NCI-H1417 (cell line): ENCODE measurements at places on chromosomes 5 and 9.
A peak's percentile ranks its signal among the peaks of the same experiment; 100 is the strongest.

DNA sequence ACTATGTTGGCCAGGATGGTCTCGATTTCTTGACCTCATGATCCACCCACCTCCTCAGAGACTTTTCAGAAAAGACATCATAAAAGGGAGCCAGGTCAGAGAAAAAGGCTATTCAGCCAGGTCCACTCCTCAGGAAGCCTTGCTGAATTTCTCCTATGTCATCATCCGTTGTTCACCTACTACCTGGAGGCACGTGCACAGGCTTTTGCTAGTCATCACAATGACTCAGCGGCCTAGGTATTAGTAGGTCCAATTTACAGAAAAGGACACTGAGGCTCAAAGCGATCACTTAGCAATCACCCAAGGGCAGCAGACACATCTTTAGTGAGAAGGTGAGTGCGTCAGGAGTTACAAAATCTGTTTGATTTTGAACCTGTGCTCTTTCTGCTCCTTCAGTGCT is 72.3 kb upstream of the RAD23B start:
- no peak for DNase-seq

GRCh38 chr5:33460210-33460609 is 19.4 kb downstream of the TARS1 start:
- no peak for DNase-seq

GRCh38 chr5:54214722-54215121 is 95.7 kb downstream of the ARL15 start:
- no peak for DNase-seq

- no peak for DNase-seq
These were observed 136.6 kb upstream of the SMIM23 start for GRCh38 chr5:171649075-171649401.

DNA sequence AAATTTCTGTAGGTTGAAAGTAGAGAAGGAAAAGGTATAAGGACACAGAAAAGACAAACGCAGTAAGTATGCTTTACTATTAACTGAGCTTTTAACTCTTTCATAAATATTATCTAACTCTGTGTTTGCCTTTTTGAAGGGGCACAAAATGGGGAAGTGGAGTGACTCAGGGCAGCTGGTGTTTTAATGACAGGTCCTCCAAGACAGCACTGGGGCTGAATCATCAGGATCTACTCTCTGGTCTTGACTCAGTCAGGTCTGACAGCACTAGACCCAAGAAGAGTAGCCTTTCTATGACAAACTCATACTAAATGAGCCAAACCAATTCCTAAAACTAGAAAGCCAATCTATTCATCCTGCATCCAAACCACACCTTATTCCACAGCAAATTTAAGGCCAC is 102.2 kb downstream of the APTX start:
- DNase-seq = no peak

GRCh38 chr5:14109041-14109747 is 33.9 kb upstream of the TRIO start:
- DNase-seq = no peak

GRCh38 chr5:170474489-170475274 is 29.1 kb upstream of the KCNIP1 start:
- DNase-seq = no peak

DNA sequence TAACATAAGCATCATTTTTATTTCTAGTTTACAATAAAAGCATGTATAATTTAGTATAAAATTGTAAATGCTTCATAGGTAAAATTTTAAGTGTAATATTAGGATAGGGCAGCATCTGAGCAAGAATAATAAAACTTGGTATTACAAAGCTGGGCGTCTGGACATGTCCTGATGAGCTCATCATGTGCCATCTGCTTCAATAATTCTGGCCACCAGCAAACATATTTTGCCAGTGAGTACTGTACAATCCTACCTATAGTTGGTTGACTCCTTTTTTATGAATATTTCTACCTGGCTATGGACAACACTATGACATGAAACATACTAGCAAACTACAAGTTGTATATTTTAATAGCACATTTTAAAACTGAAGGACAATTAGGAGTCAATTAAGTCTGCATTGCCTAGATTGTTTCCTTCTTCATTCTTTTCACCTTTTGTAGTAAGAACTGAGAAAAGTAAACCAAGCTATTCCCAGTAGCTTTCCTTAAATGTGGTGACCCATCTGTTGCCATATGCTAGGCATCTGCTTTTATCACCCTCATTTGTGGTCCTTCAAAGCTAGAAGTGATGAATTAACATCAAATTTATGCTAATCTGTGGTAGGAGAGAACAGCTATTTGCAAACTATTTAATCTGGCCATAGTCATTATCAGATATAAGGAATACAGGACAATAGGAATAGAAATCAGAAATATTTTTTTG is 23.4 kb downstream of the LURAP1L start:
- peak; percentile 22 for DNase-seq

GRCh38 chr5:134249469-134250379 is 23.9 kb upstream of the PPP2CA start:
- no peak for DNase-seq

GRCh38 chr9:88458716-88459465 is 70.6 kb downstream of the SPIN1 start:
- DNase-seq = no peak

DNA sequence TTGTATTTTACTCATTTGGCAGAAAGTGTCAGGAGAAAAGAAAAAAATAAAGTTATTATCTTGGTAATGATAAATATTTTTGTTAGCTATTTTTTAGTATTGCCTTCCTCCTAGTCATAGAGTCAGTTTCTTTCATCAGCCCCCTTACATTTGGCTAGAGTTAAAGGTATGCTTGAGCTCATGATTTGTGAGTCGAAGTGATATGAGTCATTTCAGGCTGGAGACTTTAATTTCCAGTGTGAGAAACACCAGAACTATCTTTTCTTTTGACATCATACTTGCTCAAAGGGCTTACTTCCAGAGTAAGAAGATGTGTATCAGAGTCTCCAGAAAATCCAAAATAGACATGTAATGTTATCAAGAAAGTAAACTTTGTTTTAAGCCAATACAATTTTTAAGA is 746.7 kb upstream of the TYRP1 start:
- DNase-seq = no peak

DNA sequence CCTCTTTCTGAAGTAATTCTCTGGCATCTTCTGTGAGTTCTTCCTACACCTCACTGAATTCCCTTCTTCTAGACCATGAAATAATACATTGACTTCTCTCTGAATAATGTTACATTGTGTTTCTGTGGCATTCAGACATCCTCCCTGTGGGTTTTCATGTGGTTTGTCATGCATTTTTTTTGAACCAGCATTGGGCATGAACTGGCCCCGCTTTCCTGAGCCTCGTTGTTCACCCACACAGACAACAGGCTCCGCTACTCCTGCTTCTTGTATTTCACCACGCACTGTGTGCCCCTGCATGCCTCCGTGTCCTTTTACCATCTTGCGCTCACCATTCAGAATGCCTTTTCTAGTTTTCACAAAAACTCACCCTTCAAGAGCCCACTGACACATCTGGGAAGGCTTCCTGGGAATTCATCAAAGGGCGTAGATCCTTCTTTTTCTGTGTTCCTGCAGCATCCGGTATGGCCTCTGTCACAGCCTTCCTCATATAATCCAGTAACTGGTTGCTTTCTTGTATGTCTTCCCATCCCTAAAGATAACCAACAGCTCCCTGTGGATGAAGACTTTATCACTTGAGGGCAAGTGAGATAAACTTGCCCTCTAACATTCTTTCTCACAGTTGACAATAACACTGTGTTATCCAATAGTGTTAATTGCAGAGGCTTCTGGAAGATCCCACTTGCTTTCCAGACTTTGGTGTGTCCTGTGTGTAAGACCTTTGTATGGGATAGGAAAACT is 51.5 kb upstream of the ADAMTSL1 start:
- no peak for DNase-seq

DNA sequence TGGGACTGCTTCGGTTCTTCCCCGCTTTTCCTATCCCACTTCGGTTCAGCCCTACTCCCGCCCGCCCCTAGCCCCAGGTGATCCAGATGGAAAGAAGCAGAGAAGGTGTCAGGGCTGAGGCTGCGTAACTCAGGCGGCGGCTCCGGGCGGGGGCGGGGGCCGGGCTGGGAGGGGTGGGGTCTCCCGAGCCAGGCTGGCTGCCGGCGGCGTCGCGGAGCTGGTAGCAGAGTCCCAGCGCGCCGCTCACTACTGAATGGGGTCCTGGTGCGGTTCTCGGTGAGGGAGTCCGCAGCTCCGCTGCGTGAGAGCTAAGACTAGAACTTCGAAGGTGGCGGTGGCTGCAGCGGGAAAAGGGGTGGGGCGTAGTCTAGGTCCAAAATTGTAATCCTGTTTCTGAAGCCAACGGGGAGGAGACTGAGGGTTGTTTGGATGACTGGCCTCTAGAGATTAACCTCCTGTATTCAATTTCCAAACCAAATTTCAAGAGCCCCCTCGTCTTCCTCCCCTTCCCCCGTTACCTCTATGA is 1.4 kb downstream of the PRR16 start:
- DNase-seq = peak; percentile 37

- DNase-seq = no peak
These were observed 198.7 kb downstream of the VPS13A start for GRCh38 chr9:77375956-77376532.

GRCh38 chr5:8341406-8341805 is 472.5 kb downstream of the MTRR start:
- DNase-seq = no peak

DNA sequence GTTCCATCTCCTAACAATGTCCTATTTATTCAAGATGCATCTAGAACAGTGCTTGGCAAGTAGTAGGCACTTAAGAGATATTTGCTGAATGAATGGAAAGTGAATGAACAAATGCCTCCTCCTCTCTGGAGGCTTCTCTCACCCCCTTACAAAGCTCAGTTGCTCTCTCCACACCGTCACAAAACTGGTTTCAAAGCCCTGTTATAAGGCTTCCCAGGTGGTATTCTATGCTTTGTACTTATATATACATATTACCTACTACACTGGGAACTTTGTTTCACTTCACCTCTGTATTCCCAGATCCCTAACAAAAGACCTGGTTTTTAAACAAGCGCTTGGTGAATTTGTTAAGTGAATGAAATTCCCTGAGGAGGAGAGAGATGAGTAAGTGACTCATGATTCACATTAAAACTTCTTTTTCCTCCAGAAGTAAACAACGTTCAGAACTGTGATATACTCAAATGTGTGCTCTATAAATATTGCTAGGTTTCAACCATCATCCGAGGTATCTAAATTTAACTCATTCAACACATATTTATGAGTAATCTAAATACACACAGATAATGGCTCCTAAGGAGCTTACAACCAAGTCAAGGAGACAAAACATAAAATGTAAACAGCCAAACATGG is 36.0 kb downstream of the DENND1A start:
- peak; percentile 33 for DNase-seq

GRCh38 chr5:180596668-180597231 is 5.5 kb upstream of the SCGB3A1 start:
- no peak for DNase-seq

- no peak for DNase-seq
These were observed 234.9 kb downstream of the YTHDC2 start for GRCh38 chr5:113748403-113748802.

GRCh38 chr9:38671748-38672147 is 48.2 kb downstream of the FAM240B start:
- no peak for DNase-seq

- DNase-seq = peak; percentile 18
These were observed 498.9 kb downstream of the NTRK2 start for GRCh38 chr9:85168412-85168811.

DNA sequence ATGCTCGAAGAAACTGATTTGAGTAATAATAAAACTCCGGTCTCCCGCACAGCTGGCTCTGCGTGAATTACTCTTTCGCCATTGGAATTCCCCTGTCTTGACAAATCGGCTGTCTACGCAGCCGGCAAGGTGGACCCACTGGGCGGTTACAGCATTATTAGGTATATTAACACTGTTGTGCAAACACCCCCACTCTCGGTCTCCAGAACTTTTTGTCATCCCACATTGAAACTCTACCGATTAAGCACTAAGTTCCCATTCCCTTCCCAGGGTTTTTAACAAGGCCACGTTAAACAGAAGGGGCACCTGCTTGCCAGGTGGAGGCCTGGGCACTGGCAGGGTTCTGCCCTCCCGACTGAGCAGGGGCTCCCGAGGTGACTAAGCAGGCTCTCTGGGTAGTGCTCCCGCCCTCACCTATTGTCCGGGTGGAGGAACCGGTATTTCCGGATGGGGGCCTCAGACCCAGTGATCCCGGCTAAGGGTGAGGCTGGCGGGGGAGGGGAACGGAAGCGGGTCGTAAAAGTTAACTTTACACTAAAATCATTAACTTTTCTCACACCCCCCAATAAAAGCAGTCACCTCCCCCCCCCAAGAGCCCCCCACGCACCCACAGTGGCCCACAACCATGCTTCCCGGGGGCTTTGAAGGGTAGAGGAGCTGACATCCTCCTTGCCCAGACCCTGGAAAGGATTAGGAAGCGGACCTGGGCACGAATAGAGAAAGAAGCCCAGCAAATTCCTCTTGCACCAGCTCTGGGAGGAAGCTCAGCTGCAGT is 53.5 kb upstream of the TJP2 start:
- peak; percentile 96 for DNase-seq

DNA sequence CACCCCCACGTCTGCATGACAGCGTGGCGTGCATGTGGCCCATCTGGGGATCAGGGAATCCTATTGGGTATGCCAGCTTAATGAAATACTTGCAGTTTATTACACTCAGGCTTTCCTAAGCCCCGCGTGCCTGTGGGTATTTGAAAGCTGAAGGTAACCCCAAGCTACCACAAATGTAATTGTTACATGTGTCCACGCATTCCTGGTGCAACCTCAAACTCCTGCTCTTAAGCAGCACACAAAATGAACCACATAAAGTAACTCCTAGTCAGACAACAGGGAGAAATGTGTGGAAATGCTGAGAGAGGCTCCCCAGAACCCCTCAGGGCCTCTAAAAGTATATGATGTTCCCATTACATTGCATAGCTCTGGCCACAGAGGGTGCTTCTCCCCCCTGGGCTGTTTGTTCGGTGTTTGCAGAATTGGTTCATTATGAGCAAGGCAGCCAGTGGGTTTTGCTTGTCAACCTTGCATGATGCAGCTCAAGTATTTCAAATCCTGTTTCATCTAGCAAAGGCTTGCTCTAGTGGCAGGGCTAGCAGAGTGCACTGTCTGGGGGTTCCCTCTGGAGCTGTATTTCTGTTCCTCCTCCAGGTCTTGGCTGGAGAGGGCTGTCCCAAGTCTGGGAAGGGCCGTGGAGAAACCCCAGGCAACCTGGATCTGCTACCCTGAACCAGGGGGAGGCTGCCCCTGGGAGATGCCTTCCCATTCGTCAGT is 1.8 kb upstream of the DCANP1 start:
- no peak for DNase-seq

DNA sequence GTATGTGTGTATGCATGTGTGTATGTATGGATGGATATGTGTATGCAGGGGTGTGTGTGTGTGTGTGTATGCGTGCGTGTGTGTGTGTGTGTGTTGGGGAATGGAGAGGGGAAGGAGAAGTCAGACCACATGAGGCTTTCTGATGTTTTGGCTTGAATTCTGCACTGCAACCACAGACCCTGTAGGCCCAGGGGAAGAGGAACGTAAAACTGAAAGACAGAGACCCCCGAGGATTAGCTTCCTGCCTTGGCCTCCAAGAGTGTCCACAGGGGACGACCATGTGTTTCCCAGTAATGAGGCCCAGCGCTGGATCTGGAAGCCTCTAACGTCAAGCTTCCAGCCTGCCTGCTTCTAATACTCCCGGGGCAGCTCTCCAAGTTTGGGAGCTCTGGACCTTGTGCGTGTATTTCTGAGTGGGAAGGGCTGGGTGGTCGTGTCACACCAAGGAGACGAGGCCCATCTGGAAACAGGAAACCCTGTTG is 5.8 kb downstream of the DCANP1 start:
- no peak for DNase-seq

GRCh38 chr9:137321726-137322361 is 19.8 kb upstream of the NRARP start:
- no peak for DNase-seq

- DNase-seq = no peak
These were observed 271.1 kb downstream of the NDUFS4 start for GRCh38 chr5:53831496-53831895.
